Stimulated activated CD8-positive, alpha-beta memory T cell treated with anti-CD3 and anti-CD28 coated beads, Interleukin-4, amount 100 ng/mL, for 24 hours (primary cell): ENCODE measurements at places on chromosomes 11 and 22.

- DNase-seq: no peak
These were observed 6.9 kb upstream of the SMIM38 start for GRCh38 chr11:69148806-69149205.

- no peak for DNase-seq
These were observed 111.0 kb downstream of the ST3GAL4 start for GRCh38 chr11:126466236-126467045.

DNA sequence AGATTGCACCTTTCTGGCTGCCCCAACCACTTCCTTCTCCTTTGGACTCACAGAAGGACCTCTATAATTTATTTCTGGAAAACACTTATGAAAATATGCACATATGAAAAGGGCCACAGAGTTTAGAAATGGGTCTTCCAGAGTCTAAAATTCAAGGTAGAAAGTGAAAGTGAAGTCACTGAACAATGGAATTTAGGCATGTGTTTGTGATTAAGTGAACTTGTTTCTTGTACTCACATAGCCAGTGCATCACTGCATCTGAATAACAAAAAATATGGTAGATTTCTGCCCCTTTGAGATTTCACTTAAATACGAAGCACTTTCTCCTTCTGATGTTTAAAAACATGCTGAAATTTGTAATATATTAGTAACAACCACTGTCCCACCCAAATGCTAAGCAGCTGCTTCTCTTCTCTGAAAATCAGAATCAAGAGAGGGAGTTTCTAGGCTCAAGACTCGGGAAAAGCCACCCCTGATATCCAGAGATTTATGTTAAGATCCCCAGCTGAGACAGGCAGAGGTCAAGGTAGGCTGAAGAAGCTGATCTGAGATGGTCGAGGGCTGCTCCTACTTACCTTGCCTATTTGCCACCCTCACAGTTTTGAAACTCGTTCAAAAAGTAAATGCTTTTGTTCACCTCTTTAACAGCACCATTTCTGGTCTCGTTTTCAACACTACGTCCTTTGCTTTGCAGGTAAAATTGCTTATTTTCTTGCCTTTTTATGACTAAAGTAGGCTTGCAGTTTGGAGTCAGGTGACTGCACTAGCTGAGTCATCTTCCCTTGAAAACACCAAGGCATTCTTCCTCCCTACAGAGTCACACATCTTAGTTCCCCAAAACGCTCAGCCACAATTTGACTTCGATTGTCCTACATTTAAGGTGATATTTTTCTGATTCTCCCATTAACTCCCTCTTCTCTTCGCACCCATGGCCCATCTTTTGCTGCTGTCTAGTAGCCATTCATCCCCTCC, at the start of gene XKR3:
XKR3 (minus strand) TSS at position 696 of the 972 bp plus-strand sequence. CDS start 17,338 bp downstream, outside the sequence.
- no peak for DNase-seq

DNA sequence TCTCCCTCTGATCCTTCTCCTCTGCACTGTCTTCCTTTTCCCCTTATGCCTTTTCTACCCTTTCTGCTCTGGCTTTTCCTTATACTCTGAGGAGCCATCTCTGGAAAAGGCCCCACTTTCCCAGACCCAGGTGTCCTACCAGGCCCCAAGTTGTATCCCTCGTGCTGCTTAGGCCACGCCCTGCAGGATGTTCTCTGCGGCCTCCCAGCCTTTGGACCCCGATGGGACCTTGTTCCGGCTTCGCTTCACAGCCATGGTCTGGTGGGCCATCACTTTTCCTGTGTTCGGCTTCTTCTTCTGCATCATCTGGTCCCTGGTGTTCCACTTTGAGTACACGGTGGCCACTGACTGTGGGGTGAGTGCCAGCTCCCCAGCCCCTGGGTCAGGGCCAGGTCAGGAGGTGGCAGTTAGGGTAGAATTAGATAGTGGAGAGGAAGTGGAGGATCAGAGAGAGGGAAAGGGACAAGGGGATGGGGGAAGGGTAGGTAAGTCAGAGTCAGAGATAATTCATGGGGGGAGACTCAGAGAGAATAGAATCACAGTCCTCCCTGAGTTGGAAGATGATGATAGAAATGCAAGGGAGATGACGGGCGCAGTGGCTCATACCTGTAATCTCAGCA, 8.9 kb downstream of the PGAP2 start:
- DNase-seq: no peak

- DNase-seq: no peak
These were observed 914 bp upstream of the PRDM11 start for GRCh38 chr11:45145379-45146071.

DNA sequence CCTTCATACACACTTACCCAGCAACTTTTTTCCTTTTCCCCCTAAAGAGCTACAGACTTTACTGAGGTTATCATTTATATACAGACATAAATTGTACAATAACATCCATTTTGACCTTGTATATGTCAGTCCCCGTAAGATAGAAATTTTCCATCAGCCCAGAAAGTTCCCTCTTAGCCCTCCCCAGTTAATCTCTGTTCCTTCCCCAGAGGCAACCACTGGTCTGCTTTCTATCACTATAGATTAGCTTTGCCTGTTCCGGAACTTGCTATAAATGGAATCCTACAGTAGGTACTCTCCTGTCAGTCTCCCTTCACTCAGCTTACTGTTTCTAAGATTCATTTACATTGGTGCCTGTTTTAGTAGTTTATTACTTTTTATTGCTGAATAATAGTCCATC, 54.9 kb downstream of the TSPAN18 start:
- no peak for DNase-seq

DNA sequence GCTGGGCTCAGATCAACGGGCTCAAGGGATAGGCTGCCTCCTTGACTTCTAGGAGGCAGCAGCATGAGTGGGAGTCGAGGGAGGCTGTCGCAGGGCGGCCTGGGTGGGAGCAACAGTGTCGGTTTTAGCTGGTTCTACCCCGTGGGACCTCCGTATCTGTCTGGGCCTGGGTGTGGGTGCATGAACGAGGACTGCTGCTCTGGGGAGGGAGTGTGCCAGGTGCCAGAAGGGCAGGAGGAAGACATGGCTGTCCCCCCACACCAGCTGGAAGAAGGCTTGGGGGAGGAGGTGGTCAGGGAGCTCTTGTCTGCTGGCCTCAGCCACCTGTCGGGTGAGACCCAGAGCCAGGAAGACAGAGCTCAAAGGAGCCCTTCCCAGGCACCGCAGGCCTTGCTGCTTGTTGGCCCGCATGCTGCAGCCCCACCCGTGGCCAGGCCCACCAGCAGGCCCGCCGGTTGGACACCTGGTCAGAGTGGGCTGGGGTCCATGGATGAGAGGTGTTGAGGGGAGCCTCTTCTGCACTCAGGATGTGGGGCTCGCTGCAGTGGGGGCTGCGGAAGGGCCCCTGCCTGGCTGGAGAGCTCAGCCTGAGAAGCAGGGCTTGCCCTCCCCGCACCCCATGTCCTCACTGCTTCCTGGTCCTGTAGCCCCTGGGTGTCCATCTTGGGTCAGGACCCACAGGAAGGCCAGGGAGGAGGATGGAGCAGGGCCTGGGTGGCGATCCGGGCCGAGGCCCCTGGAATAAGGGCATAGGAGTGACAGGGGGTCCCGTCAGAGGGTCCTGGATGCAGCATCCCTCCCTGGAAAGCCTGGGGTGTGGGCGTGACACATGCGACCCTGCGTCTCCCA, 3.4 kb downstream of the CEND1 start:
- DNase-seq: no peak
